CD4-positive, alpha-beta T cell treated with Interleukin-1 beta for 1 hour (primary cell): ENCODE measurements at places on chromosomes 13 and 19.

DNA sequence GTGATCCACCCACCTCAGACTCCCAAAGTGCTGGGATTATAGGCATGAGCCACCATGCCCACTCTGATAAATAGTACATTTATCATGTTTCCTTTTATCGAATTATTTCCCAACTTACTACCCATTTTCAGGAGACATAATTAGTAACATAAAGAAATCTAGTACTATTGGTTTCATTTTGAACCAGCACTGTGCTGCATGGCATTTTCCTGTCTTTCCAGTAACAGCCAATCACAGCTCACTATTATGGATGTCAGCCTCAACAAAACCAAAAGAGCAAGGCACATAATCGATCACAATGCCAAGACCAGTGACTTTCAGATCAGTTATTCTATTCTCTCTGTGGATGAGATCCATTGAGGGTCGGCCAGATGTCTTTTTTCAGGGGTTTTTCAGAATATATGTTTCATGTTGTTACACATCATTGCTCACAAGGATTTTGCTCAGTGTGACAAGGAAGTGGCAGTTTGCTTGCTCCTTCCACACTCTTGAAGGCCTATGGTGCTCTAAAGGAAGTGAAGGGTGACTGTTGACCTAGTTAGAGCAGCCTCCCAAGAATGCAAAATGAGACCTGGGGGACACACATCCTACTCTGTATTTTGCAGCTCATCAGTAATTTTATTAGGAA is 233.4 kb downstream of the KCNRG start:
- peak; percentile 26 for DNase-seq

GRCh38 chr13:104641309-104641708 is 1575.1 kb upstream of the SLC10A2 start:
- DNase-seq, result no peak

DNA sequence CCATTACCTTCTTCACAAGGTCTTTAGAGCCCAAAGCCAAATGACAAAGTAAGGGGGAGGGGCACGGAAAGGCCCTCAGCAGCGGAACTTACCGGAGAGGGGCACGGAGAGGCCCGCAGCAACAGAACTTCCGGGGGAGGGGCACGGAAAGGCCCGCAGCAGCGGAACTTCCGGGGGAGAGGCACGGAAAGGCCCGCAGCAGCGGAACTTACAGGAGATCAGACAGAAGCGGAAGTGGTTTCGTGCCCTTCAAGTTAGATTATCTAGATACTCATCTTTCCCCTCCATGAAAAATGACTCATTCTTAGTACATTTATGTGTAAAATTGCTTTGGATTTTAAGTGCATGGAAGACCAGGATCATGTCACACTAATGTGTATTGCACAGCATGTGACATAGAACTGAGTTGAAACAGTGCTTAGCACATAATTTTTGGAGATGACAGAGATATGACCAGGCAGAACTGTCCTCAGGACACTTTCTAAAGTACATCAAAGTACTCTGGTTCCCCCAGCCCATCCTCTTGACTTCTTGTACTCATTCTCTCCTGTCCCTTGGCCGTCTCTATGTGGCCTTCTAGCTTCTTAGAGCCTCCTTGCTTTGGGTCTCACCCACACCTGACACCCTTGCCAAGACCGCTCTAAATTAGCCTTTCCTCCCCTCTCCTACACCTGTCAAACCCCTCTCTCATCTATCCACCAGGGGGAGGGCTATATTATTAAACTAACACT is 25.7 kb upstream of the TPTE2 start:
- peak; percentile 76 for DNase-seq

DNA sequence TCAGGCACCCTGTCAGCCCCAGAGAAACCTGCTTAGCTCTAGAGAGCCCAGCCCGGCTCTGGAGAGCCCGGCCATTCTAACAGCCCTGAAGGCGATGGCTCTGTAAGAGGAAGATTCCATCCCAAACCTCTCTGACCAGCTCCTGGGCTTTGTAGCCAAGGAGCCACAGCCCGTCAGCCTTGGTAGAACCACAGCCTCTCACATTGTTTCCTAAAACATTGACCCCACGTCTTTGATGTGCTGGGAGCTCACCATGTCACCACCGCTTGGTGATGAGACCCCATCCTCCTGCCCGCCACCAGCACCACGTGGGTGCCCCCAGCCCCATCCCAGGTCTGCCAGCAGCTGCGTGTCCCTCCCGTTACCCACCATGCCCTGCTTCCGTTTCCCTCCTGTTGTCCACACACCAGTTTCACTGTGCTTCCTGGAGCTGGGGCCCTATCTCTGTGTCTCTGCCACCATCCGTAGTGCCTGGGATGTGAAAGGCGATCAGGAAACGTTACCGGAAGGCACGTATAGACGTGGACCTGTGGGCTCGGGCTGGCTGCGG is 94.2 kb upstream of the MCF2L start:
- no peak for DNase-seq

GRCh38 chr13:52903320-52903719 is 54.9 kb upstream of the PCDH8 start:
- no peak for DNase-seq

DNA sequence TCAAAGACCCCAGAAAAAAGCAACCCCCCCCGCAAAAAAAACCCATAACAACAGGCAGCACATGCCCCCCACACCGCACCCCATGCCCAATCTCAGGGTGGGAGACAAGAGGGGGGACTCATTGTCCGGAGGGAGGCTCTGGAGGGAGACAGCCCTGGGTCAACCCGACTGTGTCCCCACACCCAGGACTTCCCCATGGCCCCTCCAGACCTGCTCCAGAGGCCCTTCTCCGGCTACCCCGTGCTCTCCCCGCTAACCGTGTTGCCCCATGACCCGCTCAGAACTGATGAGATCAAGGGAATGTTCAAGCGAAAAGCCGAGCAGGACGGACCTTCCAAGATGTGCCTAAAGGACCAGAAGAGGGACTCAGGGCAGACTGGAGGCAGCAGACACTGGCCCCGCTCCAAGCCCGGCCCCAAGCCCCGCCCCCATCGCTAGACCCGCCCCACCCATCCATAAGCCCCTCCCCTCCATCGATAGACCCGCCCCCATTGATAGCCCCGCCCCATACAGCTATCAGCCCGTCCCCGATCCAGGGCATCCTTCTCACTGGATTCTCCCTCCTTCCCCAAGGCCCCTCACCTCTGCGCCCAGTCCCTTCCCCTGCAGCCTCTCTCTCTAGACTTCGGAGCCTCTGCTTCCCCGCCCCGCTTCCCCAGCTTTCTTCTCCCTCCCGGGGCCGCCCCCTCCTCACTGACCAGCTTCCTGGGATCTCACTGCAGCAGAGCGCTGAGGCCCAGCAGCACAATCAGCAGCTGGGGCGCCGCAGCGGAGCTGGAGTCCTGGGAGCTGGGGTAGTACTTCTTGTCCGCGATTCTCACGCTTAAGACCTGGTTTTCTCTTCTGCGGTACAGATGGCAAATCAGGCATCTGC is 2.2 kb downstream of the BST2 start:
- no peak for DNase-seq

- DNase-seq, result peak; percentile 15
These were observed 47.4 kb upstream of the TMTC4 start for GRCh38 chr13:100721885-100722512.

DNA sequence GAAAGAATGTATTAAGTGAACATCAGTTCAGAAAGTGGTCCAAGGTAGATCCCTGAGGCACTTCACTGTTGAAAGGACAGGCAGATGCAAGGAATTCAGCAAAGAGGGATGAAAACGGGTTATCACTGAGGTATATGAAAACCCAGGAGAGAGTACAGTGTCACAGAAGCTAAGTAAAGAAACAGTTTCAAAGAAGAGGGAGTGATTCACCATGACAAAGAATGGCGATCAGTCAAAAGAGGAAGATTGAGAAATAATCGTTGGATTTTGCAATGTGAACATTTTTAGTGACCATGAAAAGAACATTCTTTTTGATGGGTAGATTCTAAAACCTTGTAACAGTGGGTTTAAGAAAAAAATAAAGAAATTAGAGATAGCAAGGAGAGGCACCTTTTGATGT is 99.3 kb downstream of the EPSTI1 start:
- no peak for DNase-seq

DNA sequence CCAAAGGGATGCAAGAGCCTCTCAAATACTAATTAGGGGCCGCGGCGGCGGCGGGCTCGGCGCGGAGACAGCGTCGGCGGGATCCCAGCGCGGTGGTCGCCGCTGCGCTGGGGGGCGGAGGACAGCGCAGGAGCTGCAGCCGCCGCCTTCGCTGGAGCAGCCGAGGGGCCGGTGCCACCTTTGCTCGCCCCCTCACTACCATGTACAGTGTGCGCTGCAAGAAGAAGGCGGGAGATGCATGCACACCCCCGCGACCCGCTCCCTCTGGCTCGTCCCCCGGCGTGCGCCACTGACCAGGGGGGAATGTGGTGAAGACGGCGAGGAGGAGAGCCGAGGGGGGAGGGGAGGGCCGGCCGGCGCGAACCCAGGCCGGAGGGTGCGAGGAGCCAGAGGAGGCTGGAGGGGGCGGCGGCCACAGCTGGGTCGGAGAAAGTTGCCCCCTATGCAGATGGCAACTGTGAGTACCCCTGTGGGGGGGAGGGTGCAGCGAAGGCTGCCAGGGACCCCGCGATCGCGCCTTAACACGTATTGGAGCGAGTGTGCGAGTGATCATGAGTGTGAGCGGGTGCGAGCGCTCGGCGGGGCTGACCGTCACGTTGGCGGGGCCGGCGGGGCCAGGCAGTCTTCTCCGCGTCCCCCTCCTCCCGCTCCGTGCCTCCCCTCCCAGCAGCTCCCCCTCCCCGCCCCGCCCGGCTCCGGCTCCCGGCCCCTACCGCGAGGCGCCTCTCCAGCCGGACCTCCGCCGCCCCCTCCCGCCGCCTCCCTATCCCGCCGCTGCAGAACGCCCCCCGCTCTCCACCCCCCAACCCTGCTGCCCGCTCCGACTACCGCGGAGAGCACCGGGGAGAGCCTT is 808 bp downstream of the SLITRK5 start:
- no peak for DNase-seq

- DNase-seq, result peak; percentile 76
These were observed 10.4 kb upstream of the ZSWIM4 start for GRCh38 chr19:13784731-13785452.

DNA sequence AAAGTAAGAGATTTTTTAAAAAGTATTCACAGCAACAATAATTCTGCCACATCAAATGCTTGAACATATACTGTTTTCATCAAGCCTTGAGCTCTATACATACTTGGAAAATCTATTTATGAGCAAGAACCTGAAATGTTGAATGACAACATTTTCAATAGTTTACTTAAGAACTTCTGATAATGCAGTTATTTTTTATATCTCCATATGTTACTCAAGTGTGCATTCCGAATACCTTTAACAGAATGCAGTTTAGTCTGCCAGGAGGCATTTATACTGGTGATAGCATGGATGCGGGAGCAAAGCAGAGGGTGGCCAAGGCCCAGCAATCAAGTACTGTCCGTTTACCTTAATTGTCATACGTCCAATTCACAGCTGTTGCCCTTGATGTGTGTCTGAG is 589.5 kb downstream of the KCTD12 start:
- no peak for DNase-seq

DNA sequence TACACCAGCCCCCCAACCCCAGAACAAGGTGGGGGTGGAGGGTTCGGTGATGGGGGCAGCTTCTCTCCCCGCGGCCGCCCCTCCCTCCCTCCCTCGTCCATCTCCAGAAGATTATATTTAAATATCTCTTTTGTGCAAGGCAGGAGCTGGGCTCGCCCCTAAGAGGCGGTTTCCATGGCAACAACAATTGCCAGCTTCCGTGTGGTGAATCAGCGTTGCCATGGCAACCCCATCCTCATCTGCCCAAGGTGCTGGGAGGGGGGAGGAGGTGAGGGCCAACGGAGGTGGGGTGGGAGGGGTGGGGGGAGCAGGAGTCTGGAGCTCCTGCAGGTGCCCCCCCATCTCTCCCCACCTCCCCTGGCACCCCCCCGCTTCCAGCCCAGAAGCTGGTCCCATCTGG is 46.4 kb downstream of the CELF5 start:
- DNase-seq, result peak; percentile 52

GRCh38 chr19:33465834-33466233 is 55.8 kb downstream of the PEPD start:
- DNase-seq, result no peak

DNA sequence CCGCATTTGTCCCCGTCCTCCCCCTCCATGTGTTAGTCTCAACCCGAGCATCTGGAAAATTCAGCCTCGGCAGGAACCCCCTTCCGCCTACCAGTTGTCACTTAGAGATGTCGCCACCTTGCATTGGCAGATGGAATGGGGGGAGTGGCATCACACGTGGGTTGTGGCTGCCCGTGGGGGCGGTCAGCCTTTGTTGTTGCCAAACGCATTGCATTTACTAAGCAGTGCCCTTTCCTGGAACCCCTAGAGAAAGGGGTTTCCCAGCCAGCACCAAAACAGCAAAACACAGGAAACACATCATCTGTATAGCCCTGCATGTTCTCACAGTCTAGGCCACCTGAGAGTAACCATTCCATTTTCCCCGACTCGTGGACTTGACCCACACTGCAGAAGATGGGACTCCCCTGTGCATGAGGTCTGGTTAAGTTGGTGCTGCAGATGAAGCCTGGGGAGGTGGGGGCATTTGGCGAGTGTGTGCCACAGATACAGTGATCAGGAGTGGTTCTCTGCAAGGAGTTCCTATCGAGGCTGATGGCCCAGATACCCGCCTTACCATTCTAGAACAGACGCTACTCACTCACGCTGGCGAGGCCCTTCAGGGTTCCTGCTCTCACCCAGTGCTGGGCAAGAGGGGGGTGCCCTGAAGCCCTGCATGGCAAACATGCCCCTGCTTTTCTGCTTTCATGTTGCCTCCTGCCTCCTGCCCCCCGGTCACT is 38.3 kb downstream of the TMED1 start:
- peak; percentile 89 for DNase-seq

- no peak for DNase-seq
These were observed 18.2 kb downstream of the COMP start for GRCh38 chr19:18772620-18773587.

DNA sequence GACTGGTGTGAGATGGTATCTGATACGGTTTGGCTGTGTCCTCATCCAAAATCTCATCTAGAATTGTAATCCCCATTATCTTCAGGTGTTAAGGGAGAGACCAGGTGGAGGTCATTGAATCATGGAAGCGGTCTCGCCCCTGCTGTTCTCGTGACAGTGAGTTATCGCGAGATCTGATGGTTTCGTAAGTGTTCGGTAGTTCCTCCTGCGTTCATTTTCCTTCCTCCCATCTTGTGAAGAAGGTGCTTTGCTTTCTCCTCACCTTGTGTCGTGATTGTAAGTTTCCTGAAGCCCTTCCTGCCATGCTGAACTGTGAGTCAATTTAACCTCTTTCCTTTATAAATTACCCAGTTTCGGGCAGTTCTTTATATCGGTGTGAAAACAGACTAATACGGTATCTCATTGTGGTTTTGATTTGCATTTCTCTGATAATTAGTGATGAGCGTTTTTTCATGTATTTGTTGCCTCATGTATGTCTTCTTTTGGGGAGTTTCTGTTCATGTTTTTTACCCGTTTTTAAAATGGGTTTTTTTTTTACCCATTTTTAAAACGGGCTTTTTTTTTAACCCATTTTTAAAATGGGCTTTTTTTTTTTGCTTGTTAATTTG is 102.8 kb upstream of the SLC10A2 start:
- no peak for DNase-seq

DNA sequence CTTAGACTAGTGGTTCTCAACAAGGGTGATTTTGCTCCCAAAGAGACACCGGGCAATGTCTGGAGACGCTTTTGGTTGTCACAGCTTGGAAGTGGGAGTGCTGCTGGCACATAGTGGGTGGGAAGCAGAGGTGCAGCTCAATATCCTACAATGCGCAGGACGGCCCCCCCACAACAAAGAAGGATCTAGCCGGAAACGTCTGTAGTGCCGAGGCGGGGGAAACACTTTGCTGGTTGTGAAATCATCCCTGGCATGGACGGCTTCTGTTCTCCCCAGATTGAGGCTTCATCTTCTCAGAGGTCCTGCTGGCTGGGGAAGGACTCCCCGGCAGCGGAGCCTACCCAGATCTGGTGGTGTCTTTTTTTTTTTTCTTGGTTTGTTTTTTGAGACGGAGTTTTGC is 13.4 kb upstream of the SYT5 start:
- DNase-seq, result no peak

- peak; percentile 74 for DNase-seq
These were observed at the start of gene USF2 for GRCh38 chr19:35268536-35269437. USF2 (plus strand) TSS chr19:35268962; CDS start chr19:35269102, 140 bp downstream.
